ENCODE measurements at places on chromosomes 4 and X.

DNA sequence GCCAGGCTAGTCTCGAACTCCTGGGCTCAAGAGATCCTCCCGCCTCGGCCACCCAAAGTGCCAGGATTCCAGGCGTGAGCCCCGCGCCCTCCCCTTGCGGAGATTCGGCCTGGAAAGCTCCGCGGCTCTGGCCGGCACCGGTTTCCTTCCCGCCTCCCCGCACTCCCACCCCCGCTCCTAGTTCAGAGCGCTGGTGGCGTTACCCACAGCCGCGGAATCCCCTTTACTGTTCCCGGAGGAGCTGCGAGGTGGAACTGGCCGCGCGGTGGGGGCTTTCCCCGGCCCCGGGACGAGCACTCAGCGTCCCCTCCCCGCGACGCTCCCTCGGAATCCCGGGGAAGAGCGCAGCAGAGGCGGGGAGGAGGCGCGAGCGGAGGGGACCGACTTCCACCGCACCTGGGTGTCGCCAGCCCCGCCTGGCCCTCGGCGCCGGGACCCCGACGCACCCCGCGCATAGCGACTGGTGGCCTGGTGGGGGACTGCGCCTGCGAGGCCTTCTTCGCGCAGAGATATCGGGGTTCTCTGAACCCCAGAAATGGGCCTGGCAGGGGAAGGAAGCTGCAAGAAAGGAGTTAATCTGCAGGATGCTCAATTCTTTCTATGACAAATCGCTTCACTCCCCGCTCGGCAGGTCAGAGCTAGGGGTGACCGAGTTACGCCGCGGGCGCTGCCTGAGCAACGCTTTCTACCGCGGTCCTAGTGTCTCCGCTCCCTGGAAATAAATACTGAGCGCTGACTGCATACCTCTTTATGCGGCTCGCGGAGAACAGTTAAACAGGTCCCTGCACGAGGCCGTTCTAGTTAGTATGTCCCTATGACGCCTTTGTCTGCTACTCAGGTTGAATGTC, 14.6 kb upstream of the SLC25A4 start:
- peak; percentile 21 for DNase-seq

- DNase-seq = no peak
Measured at GRCh38 chr4:21469438-21470300, 478.9 kb downstream of the KCNIP4 start.

DNA sequence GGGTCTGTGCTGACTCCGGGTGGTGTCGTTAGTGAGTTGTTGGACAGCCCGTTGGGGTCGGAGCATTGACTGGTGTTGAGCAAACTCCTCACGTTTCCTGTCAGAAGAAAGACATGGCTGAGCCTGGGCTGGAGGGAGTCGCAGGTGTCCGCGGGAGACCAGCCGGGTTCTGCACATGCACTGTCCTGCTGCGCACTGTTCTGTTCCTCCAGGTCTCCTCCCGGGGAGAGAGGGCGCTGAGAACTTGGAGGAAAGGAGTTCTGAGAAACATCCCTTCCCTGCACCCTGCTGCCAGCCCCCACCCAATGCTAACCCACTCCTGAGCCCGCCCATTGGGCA, 1.1 kb downstream of the ZNF141 start:
- DNase-seq = no peak

- DNase-seq = no peak
Measured at GRCh38 chrX:151753313-151754046, 18.9 kb downstream of the CNGA2 start.

- DNase-seq = no peak
Measured at GRCh38 chr4:164529486-164529885, 224.4 kb upstream of the SMIM31 start.

DNA sequence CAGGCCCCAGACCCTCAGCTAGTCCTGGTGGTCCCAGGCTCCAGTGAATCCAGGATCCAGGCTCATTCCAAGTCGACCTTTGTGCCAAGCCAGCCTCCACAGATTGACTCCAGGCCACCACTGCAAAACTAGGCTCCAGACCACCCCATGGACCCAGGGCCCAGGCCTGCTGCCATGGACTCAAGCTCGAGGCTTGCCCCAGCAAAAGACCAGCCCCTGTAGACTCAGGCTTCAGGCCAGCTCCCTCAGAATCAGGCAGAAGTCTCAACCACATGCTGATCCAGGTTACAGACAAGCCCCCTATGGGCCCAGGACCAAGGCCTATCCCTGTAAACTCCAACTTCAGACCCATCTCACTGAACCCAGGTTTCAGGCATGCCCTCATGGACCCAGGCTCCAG, 692.4 kb downstream of the PCDH19 start:
- DNase-seq = no peak

- DNase-seq = no peak
Measured at GRCh38 chr4:102599886-102600285, 98.7 kb downstream of the NFKB1 start.

- peak; percentile 13 for DNase-seq
Measured at GRCh38 chr4:121951521-121952110, at the start of gene TRPC3. Gene TRPC3, minus strand, starts transcription at chr4:121952060. Its CDS starts 380 bp downstream, at chr4:121951680.

GRCh38 chrX:74286950-74287740, 16.8 kb upstream of the ZCCHC13 start:
- no peak for DNase-seq

- no peak for DNase-seq
Measured at GRCh38 chr4:125283707-125284279, 31.0 kb upstream of the FAT4 start.

GRCh38 chr4:171588764-171589163, 224.4 kb upstream of the GALNTL6 start:
- no peak for DNase-seq

- DNase-seq = no peak
Measured at GRCh38 chr4:169014586-169014985, 4.5 kb upstream of the CBR4 start.

DNA sequence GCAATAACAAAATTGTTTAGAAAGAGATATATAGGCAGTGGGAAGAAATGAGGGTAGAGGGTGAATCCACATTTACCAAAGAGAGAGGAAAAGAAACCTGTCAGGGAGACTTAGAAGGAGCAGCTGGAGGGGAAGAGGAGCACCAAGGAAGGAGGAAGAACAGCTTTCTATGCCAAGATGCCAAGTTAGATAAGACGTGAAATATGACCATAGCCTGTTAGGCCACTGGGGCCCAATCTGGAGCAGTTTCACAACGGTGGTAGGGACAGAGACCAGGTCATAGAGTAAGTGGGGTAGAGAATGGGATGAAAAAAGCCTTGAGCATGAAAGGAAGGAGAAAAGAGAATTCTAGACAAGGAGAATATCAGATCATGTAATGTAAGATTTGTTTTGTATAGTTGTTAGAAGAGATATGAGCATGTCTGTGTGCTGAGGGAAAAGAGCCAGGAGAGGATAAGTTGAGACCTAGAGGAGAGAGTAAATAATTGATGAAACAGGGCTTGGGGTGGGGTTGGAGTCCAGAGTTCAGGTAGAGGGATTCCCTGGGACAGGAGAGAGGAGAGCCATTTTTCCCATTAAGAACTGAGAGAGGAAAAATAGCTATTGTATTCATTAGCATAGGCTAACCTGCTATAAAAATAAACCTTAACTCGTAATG, 4.4 kb upstream of the SOWAHB start:
- DNase-seq = no peak
